ENCODE measurements at places on chromosomes 2 and 18.

DNA sequence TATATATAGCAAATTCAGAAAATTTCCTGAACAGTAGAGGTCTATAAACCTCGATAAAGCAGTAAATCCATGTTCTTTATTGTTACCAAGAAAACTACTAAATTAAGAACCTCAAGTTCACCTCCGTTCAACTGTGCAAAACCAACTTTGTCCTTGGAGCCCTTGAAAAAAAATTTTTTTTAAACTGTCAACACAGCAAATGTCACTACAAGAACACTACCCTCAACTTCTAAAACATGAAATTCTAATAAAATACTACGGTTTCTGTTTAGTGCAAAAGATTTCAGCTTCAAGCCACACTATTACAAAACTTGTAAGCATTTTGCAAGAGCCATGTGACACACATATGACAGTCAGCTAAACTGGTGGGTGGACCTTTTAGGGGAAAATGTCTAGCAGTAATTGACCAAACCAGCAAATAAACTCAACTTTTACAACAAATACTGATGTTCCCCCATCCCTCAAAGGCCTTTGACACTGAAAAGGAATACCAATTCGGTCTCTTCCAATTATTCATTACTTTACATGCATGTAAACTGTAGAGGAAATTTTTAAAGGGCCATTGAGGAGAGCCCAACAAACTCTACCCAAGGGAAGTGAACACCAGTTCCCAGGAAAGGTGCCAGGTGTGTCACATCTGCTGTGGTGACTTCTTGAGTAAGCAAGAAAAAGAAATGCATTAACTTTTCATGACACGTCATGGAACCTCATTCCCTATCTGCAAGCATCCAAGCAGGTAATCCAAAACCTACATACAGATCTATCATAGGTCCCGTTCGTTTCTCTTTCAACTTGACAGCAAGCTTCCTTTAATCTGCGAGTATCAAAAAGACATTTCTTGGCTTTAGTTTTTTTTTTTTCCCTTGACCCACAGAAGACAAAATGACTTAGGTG lies 1.4 kb downstream of the RAB1A start:
- DNase-seq, result no peak

DNA sequence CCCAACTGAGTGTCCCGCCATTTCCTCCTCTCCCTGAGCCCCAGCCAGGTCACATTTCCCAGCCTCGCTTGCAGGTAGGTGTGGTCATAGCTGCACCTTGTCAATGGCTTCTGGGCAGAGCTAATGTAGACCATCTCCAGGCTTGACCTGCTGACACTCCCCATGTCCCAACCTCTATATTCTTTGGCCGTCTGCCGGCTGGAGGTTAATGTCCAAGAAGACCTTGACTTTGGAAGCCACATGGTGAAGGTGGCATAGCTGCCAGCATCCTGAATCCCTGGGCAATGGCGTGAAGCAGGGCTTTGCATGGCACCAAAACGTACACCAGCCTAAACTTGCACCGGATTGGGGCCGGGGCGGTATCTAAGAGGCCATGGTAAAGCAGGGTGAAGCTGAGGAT lies 88.3 kb downstream of the SPP2 start:
- DNase-seq, result no peak

DNA sequence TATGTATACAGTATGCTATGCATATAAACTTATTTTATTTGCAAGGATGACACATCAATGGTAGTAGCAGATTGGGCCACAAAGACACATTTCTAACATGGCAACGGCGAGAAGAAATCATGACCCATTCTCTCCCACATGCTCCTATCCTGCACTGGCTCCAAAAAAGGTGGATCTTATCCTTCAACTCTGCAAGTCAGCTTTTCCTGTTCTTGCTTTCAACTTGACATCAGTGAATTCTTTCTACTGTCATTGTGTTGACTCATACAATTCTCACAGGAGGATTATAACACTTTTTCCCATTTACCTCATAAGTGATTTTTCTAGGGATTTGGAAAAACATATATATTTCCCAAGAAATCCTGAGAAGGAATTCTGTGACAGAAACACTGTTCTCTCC lies 53.1 kb downstream of the ACVR1 start:
- no peak for DNase-seq

DNA sequence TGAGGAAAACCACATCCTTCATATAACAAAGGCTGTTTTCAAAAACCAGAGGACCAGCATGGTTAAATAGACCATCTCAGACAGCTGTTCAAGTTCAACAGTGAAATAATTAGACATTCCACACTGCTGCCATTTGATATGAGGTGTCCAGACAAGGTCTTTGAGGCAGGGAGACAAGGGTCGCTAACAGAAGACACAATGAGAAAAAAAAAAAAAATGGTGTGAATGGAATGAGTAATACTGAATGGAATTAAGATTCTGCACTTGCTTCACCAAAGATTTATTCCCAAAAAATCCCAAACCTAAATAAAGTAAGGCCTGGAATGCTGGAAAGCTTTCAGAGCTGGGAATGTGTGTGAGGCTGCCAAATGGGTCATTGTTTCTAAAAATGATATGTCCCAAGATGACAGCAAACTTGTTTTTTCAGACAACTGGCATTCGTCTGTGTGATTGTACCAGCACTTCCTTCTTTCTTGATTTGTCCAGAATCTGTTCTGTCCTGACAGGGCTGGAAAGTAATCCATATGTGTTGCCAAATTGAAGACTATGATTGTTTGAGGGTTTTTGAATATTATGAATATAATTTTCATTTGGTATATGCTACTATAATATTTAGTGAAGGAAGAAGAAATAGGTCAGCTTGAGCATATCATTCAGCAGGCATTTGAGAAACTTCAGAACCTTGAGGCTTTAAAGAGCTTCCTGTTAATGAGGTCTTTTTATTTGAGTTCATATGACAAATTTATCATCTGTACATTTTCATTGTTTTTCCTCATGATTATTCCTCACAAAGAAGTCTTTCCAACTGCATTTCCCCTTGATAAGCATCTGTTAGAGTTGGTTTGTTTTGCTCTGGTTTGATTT lies 85.2 kb upstream of the ITGA4 start:
- no peak for DNase-seq

- no peak for DNase-seq
These were observed 6.2 kb downstream of the ZNF638 start for GRCh38 chr2:71337776-71338175.

GRCh38 chr2:11896386-11896785 lies 150.0 kb downstream of the LPIN1 start:
- no peak for DNase-seq

DNA sequence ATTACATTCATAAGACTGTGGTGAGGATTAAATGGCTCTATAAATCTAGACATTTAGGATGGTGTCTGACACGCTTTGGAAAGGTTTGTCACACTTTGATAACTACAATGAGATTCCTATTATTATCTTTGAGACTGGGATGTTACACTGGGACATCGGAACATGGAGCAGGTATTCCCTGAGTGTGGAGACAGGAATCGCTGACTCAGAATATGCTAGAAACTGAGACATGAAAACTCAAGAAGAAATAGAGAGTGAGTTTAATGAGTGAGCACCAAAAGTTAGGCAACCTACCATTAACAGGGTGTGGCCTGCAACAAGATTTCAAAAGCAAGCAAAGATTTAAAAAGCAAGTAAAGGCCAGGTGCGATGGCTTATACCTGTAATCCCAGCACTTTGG lies 145.4 kb downstream of the TMEFF2 start:
- DNase-seq, result no peak

DNA sequence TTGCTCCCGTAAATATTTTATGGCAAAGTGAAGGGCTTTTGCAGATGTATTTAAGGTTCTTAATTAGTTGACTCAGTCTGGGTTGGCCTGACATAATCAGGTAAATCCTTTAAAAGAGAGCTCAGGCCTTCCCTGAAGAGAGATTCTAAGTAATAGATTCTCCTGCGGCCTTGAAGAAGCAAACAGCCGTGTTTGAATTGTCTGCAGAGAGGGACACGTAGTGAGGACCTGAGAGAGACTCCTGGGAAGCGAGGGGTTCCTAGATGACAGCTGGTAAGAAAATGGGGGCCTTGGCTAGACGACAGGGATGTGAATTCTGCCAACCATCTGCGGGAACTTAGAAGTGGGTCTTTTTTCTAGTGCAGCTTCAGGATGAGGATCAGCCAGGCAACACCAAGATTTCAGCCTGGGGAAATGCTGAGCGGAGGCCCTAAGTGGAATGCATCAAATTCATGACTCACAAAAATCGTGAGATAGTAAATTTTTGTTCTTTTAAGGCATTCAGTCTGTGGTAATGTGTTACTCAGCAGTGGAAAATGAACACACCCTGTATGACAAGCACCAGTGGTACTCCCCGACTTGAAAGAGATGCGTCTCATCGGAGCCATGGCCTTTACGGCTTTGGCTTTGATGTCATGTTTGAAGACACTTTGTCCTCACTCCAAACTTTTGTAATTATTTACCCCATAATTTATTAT lies 62.1 kb upstream of the SMIM21 start:
- no peak for DNase-seq

DNA sequence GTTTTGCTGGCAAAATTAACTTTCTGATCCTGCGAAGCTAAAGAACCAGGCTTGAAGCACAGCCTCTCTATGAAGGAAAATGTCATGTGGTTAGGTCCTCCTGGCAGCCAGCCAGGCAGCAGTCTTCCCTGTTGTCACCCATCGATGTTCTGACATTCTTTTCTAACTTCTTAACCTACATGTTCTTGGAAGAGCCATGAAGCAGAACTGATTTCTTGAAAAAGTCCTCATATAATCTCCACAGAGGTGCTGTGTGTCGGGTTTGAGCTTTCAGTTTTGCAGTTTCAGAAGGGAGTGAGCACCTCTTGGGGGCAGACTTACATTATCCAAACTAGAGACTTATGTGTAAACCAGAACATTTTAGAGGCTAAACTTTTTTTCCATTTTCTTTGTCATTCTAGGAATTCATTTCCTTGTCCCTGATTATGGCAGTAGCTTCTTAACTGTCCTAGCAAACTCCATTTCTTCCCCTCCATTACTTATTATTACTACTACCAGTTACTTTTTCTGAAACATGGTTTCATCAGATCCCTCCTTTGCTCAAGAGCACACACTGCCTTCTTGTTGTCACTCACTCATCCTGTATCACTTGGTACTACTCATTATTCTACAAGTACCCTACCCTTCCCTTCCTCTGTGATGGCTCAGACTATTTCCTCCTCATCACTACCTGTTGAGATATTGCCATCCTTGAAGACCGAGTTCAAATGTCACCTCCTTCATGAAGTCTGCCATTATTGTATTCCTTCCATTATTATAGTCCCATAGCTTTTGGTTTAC lies 31.1 kb downstream of the DOK1 start:
- no peak for DNase-seq

DNA sequence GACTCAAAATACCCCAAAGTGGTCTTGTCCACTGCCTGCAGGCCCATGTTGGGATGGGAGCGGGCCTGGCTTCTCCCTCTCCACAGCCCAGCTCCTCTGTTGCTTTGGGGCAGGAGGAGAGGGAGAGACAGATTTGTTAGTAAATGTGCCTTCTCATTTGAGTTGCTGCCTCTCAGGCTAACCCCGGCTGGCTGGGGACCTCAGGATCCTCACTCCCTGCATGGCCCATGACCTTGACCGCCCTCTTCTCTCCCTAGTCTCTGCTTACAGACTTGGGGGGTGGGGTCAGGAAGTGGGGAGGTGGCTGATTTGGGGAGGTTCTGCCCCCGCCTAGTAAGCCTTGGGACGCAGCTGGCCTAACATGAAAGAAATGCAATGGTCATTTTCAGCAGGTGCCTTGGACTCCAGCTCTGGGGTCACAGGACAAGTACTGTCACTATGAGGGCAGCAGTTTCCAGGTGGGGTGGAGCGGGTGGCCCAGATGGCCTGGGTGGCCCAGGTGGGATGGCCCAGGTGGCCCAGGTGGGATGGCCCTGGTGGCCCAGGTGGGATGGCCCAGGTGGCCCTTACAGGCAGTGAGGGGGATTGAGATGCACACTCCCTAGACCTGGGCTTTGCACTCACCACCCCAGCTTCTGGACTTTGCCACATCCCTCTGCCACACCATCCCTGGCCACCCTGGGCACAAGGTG lies 24.1 kb downstream of the HJURP start:
- no peak for DNase-seq

DNA sequence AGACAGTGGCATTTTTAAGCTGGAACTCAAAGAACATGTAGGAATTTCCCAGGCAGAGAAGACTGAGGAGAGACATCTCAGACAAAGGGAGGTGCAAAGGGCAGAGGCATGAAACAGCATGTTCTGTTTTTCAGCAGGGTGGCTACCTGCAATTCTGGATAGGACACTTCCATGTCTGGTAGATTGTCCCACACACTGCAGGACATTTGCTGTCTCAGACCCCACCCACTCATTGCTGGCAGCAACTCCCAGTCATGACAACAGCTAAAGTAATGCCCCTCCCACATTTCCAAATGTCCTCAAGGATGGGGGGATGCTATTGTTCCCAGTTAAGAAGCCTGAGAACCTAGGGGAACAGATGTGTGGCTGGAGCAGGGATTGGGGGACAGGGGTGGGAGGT lies 40.8 kb downstream of the ANKRD44 start:
- DNase-seq, result no peak

DNA sequence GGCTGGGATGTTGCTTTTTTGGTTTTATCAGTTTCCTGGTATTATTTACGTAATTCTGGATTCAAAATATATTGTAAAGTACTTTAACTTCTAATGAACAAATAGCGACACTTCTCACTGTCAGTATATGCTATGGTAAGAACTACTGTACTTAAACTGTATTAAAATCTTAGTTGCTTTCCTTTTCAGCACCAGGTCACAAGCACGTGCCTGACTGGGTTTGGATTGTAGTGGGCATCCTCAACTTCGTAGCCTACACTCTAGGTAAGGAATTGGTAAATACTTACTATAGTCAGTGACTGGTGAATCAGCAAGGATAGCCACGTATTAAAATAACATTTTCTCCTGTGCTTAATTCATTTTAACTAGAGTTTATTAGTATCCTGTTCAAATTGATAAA lies 20.4 kb upstream of the ADGRF3 start:
- DNase-seq, result no peak

- DNase-seq, result no peak
These were observed at the start of gene SEMA4C for GRCh38 chr2:96869822-96870625. Gene SEMA4C (minus strand): TSS chr2:96870080. CDS start chr2:96867886, 2,194 bp downstream.

- DNase-seq, result no peak
These were observed 167.6 kb downstream of the FAM210A start for GRCh38 chr18:13558790-13559189.

DNA sequence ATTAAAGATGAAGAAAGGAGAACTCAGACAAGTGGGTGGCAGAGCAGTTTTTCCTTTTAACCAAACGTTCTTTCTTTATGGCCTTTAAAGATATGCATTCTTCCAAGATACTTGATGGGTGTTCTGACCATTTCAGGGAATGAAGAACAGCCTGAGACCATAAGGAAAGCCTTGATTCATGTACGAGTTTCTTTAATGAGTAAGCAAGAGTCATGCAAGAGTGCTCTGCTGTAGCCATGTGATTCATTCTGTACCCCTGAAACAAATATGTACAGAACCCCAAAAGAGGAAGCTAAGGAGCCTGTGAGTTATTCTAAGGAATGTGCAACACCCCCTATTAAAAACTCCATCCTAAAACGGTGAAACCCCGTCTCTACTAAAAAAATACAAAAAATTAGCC lies 372.8 kb downstream of the MTX2 start:
- no peak for DNase-seq

GRCh38 chr2:23411752-23412431 lies 26.9 kb downstream of the KLHL29 start:
- DNase-seq, result no peak

- no peak for DNase-seq
These were observed 194.2 kb downstream of the INHBB start for GRCh38 chr2:120539937-120540718.

Measured in esophagus squamous epithelium (tissue), 5 donors.